ENCODE measurements at places on chromosomes 7 and 10.

- no peak for DNase-seq
Observed at GRCh38 chr7:122616951-122617350, 82.0 kb downstream of the RNF133 start.

- DNase-seq = peak; percentile 57
Observed at GRCh38 chr7:84536271-84536870, 341.8 kb upstream of the SEMA3A start.

DNA sequence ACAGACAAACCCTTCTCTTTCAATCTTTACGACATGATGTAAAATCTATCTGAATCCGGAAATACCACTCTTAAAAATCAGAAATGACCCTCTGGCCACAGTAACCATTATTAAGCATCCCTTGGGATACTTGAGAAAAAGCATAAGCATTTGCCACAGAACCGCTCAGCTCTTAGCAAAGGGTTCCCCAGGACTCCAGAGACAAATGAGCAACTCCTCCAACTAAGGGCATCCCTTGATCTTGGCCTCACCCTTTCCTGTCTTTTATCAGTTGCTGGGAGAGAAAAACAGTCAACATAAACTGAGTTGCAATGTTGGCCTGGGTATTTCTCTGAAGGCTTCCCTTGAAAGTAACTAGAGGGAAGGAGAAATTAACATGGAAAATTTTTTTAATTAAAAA, 3.5 kb downstream of the PDLIM1 start:
- no peak for DNase-seq

- DNase-seq = no peak
Observed at GRCh38 chr7:99010281-99010680, 131.9 kb downstream of the TRRAP start.

DNA sequence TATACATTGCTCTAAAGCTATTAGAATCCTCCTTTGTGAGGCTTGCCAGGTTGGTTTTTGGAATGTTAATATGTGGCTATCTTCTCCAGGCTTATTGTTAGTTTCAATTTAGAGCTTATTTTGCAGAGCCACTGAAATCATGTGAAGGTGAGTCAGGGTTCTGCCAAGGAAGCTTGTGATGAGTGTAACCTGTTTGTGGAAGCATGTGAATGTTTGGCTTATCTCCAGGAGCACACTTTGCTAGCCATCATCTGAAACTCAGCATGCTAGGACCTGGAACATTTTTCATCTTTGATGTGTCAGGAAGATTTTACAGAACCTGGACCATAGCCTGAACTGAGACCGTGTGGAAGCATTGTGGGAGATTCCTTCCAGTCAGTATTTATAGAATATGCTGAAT, 197.3 kb downstream of the PPP1R9A start:
- DNase-seq = peak; percentile 93

DNA sequence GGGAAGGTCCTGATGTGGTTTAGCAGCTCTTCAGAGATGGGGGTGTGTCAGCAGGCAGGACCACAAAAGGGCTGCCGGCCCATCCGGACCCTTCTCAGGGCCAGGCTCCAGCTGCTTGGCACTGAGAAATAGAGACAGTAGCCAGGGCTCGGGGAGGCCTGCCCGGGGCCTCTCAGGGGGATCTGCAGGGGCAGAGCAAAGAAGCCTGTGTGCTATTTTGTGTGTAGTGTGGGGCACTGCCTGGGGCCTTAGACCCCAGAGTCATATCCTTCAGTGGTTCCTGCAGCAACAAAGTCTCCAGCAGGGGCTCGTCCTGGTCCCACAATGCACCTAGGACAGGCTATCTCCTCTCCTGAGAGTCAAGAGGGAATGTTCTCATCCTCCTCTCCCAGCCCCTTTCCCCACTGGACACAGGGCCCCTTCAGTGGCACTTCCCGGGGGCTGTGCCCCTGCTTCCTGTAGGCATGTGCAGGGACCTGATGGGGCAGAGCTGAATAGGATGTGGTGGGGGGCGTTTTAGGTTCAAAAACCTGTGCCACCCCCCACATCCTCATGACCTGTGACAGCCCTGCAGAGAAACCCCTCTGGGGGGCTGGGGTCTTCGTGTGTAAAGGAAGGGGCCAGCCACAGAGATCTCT, 159.5 kb upstream of the RHEB start:
- no peak for DNase-seq

GRCh38 chr7:145347271-145347670, 511.4 kb upstream of the TPK1 start:
- no peak for DNase-seq

GRCh38 chr10:127451628-127452027, 97.5 kb upstream of the NPS start:
- no peak for DNase-seq

DNA sequence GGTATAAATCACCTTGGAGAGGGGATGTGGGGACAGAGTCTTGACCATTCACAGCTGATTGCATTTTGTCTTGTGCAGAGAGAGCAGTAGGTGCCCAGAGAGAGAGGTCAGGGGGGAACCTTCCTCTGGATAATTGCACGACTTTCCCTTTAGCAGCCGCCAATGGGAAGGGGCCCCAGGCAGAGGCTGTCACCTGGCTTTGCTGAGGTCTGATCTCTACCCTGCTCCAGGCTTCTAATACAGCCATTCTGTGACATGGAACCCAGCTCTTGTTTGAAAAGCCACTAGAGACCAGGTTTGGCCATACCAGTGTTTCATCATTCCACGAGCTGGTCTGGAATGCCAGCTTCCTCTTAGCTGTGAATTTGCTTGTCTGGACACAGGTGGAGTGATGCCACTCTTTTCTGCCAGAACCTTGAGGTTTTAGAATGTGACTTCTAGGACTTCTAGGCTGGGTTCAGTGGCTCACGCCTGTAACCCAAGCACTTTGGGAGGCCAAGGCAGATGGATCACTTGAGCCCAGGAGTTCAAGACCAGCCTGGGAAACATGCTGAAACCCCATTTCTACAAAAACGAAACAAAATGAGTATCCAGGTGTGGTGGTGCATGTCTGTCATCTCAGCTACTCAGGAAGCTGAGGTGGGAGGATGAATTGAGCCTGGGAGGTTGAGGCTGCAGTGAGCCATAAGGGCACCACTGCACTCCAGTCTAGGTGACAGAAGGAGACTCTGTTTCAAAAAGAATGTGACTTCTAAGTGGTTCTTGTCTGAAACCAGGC, 159.9 kb downstream of the CAMK1D start:
- DNase-seq = no peak

GRCh38 chr7:98203261-98203963, 7.8 kb upstream of the BHLHA15 start:
- no peak for DNase-seq

GRCh38 chr7:805261-805660, 27.0 kb upstream of the SUN1 start:
- DNase-seq = no peak

- DNase-seq = no peak
Observed at GRCh38 chr7:151240536-151240935, 8.0 kb downstream of the SMARCD3 start.

GRCh38 chr7:17772581-17773288, 167.6 kb downstream of the SNX13 start:
- no peak for DNase-seq

GRCh38 chr7:40419806-40420205, 285.0 kb downstream of the SUGCT start:
- DNase-seq = no peak

Measured in kidney epithelial cell (primary cell).